ENCODE measurements at places on chromosomes 3 and 15. TPM values are rescaled to one million over a fixed set of nuclear protein-coding genes. Genes with fewer than 3 reads are reported as not detected.

Gene KNG1
- 0.21 TPM for total RNA-seq

Gene AADACL2
- not detected for total RNA-seq

Gene SYNPR
- total RNA-seq = not detected

Gene ROBO1
- 0.42 TPM for total RNA-seq

Gene HACD2
- total RNA-seq = 14.4 TPM

Gene SNX33
- total RNA-seq = 1.2 TPM

Gene CFAP20DC
- 0.10 TPM for total RNA-seq

Gene SLC28A1
- total RNA-seq = not detected

Gene ZPLD1
- not detected for total RNA-seq

Gene GRAMD2A
- total RNA-seq = not detected

Gene ZNF385D
- 0.21 TPM for total RNA-seq

Gene MAPKBP1
- 10.5 TPM for total RNA-seq

Gene CHL1
- 1.8 TPM for total RNA-seq

Gene SCN11A
- under 0.01 TPM for total RNA-seq

Gene ZBED2
- total RNA-seq = not detected

Gene CCR1
- total RNA-seq = 60.7 TPM

Gene GNB4
- total RNA-seq = 22.6 TPM

Gene PIK3CA
- total RNA-seq = 91.3 TPM

Gene EPHB1
- total RNA-seq = 0.63 TPM

Gene DVL3
- total RNA-seq = 18.3 TPM

Gene LRRC31
- total RNA-seq = not detected

Gene KCNAB1
- total RNA-seq = not detected

Gene MKRN3
- 1.6 TPM for total RNA-seq

Gene PCOLCE2
- total RNA-seq = not detected

Gene ALCAM
- 13.4 TPM for total RNA-seq

Gene GLDN
- 0.10 TPM for total RNA-seq

Gene RSL24D1
- total RNA-seq = 190 TPM

Gene PDCD10
- 82.0 TPM for total RNA-seq

Gene KNL1
- 3.3 TPM for total RNA-seq

Data from mononuclear cell (primary cell).